Left lung (tissue), 14 donors: ENCODE measurements at places on chromosomes 3 and 15. TPM values are rescaled to one million over a fixed set of nuclear protein-coding genes. Genes with fewer than 3 reads are reported as not detected.

- peak; percentile 58 for DNase-seq
Observed at GRCh38 chr15:44662478-44663409, 718 bp downstream of the SPG11 start.

DNA sequence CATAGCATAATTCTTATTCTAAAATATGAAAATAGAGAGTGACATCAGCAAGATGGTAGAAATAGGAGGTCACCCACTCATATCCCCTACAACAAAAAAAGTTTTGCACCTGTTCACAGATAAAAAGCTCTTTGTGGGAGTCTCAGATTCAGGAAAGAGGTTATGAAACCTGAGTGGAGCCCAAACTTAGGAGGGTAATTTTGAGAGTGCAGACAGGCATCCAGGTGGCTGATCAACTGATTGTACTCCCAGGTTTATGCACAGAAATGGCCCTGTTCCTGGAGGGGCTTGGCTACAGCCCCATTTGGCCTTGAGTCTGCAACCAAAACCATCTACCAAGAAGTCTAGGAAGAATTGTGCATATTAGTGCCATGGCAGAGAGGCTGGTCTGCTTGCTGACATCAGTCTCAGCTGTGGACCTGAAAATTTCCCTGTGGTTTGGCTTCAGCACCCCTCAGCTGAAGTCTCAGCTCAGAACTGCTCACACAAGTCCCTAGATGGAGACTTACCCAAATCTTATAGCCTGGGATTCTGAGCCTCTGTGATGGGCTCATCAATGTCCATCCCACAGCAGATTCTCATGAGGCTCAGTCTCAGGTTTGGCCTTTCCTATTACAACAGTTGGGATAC, 291.6 kb downstream of the IL20RB start:
- DNase-seq = no peak

- no peak for DNase-seq
Observed at GRCh38 chr3:126488886-126489569, 13.3 kb upstream of the ZXDC start.

DNA sequence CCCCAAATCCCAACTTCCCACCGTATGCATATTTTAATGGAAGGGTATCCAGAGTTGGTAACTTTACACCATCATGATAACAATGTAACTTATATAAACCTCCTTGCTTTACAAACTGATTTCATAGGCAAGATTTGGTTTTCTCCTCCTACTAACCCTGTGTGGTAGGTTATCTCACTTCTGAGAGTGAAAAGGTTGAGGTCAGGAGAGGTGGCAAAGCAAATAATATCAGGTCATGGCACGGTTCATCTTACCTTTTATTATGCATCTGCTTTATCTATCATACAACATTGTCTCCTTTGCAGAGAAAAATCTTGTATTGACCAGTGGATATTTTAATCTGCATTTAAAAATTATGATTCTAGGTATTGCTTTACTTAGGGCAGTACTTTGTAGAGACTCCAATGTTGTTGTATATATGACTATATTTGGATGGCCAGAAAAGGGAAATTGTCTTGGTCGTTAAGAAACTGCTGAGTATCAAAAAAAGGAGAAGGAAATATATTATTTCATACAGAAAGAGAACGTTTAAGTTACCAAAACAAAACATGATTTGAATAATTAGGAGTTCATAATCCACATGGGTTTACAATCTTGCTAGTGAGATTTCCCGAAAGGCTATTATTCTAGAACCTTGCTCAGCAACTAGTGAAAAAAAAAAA, 30.4 kb downstream of the NFKBIZ start:
- no peak for DNase-seq

DNA sequence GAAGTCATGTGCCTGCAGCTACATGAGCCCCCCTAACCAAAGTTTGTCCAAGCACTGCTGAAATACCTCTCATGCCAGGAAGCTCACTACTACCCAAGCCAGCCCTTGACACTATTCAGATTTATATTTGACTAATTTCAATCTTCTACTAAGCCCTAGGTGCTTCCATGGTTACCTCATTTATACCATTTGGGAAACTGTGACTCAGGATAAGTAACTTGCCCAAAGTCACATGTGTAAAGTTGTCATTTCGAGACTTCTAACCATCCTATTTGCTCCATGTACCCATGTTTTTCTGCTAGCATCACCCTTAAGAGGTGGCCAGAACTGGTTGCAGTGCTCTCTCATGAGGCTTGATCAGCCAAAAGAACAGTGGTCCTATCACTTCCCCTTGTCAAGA, 20.7 kb upstream of the TIMP4 start:
- DNase-seq = no peak

- no peak for DNase-seq
Observed at GRCh38 chr15:88419830-88420229, 47.4 kb downstream of the MRPL46 start.

- no peak for DNase-seq
Observed at GRCh38 chr3:63387568-63387967, 109.5 kb downstream of the SYNPR start.

- no peak for DNase-seq
Observed at GRCh38 chr3:81651139-81651538, 110.3 kb downstream of the GBE1 start.

- no peak for DNase-seq
Observed at GRCh38 chr3:17901893-17902292, 159.5 kb upstream of the TBC1D5 start.

DNA sequence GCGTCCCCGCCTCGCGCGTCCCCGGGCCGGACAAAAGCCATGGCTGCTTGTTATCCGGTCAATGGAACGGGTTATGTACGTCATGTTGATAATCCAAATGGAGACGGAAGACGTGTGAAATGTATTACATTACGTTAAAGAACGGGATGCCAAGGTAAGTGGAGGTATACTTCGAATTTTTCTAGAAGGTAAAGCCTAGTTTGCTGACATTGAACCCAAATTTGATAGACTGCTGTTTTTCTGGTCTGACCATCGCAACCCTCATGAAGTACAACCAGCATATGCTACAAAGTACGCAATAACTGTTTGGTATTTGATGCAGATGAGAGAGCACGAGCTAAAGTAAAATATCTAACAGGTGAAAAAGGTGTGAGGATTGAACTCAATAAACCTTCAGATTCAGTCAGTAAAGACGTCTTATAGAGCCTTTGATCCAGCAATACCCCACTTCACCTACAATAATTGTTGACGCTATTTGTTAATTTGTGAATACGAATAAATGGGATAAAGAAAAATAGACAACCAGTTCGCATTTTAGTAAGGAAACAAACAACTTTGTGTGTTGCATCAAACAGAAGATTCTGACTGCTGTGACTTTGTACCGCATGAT, 19.8 kb downstream of the WDR73 start:
- no peak for DNase-seq

DNA sequence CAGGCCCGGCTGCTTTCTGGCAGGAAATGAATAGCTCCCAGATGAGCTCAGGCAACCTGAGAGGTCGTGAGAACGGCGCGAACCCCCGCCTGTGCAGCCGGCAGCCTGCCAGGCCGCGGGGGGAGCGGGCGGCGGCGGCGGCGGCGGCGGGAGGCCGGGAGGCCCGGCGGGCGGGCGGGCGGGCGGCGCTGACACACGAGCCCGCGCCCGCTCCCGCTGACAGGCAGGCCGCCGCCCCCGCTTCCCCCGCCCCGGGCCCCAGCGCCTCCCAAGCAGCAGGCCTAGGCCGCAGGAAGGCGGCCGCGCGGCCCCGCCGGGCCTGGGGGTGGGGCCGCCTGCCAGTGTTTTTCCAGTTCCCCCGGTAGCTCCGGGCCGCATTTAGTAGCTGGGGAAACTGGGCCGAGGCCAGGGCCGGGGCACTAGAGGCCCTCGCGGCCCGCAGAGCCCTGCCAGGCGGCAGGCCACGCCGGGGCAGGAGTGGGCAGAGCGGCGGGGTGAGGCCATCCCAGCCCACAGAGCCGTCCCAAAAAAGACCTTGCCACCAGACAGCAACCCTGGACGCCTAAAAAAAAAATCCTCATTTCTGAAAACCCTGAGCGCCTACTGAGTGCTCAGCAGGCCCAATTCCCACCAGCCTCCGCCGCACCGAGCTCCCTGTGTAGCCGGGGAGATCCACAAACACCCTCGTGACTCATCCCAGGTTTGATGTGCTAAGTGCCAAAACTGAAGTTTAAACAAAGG, 5.6 kb downstream of the HES1 start:
- peak; percentile 79 for DNase-seq

- DNase-seq = no peak
Observed at GRCh38 chr15:69755551-69756310, 303.1 kb downstream of the RPLP1 start.

DNA sequence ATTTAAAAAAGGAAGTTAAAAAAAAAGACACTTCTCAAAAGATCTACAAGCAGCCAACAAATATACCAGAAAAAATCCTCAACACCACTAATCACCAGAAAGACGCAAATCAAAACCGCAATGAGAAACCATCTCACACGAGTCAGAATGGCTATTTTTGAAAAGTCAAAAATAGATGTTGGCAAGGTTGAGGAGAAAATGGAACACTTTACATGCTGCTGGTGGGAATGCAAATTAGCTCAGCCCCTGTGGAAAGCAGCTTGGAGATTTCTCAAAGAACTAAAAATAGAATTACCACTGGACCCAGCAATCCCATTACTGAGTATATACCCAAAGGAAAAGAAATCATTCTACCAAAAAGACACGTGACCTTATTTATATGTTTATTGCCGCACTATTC, 574.7 kb upstream of the ADAMTS9 start:
- DNase-seq = no peak

- DNase-seq = no peak
Observed at GRCh38 chr3:15492847-15493360, 28.6 kb downstream of the COLQ start.

DNA sequence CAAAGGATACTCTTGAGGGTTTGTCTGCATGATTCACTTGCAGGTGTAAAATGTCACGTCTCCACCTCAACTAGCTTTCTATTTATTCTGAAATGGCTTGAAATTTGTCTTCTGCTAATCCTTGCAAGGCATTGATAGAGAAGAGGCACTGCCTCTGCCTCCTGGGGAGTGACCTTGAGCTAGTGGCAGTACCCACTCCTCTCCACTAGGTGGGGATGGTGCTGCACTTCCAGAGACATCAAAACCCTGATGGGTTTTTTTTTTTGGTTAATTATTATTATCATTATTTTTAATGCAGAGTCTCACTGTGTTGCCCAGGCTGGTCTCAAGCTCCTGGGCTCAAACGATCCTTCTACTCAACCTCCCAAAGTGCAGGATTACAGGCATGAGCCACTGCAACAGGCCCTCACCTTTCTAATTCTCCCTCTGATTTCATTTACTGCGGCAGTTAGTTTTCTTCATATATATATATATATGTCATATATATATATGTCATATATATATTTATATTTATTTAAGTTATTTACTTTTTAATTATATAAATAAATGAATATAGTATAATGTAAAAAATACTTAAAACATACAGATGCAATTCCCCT, 117.6 kb upstream of the EIF1B start:
- DNase-seq = peak; percentile 62

- no peak for DNase-seq
Observed at GRCh38 chr3:72485641-72486040, 362.6 kb downstream of the SHQ1 start.

GRCh38 chr3:135106445-135106844, 311.4 kb downstream of the EPHB1 start:
- DNase-seq = peak; percentile 22

Gene SH3GL3
- total RNA-seq = 0.82 TPM

Gene FETUB
- not detected for total RNA-seq

Gene ACKR4
- 6.9 TPM for total RNA-seq

Gene PRICKLE2
- total RNA-seq = 34.5 TPM

Gene LIPH
- 76.0 TPM for total RNA-seq

Gene SCAPER
- 27.9 TPM for total RNA-seq

Gene PLA2G4D
- 0.08 TPM for total RNA-seq

Gene PRR20G
- total RNA-seq = not detected
